ENCODE measurements at places on chromosomes 12 and 14. TPM values are rescaled to one million over a fixed set of nuclear protein-coding genes. Genes with fewer than 3 reads are reported as not detected.

The ADAMTS20 gene
- not detected for total RNA-seq

The PTHLH gene
- total RNA-seq = not detected

GRCh38 chr12:26633591-26634210 lies 199.3 kb downstream of the ITPR2 start:
- DNase-seq = no peak

- DNase-seq = no peak
Observed at GRCh38 chr14:103594265-103594664, 31.5 kb downstream of the COA8 start.

DNA sequence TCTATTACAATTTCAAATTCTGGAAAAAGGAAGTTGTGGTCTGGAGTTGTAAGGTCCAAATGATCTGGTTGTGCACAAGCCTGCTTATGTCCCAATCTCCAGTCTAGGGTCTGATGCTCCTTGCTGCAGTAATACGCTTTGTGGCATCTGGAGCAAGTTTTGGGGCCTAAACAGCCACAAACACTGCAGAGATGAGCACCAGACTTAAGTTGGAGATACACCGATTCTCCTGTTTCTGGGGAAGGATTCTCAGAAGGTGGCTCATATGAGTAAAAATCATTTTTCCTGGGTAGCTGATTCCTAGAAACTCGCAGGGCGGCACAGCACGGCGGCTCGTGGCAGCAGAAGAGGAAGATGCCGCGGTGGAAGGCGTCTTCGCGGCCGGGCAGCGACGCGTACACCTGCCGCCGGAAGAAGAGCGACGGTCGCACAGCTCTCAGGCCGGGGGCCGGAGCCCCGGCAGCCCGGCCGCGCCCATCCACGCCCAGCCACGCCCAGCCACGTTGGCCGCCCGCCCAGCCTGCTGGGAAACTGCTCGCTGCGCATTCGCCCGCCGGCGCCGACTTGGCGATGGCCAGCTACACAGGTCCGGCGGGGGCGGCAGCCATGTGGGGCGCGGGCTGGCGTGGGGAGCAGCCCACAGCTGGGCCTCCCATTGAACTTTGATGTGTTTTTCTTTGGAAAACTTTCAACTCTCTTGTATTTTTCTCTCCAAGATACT lies 129.0 kb downstream of the ASCL4 start:
- peak; percentile 54 for DNase-seq
